Muscle of leg (tissue), 16 donors: ENCODE measurements at places on chromosomes 6 and 20. TPM values are rescaled to one million over a fixed set of nuclear protein-coding genes. Genes with fewer than 3 reads are reported as not detected.

Gene TPBG
- 11.4 TPM for total RNA-seq

Gene TP53TG5
- total RNA-seq, result not detected

Gene TCF21
- total RNA-seq, result under 0.01 TPM

Gene CENPQ
- 6.3 TPM for total RNA-seq

Gene TFEB
- total RNA-seq, result 6.9 TPM

Gene SLC35D3
- not detected for total RNA-seq

Gene BPI
- total RNA-seq, result 0.40 TPM

Gene MLN
- total RNA-seq, result not detected

Gene DEFB124
- total RNA-seq, result 0.62 TPM

Gene OR12D3
- total RNA-seq, result not detected

Gene SLC22A7
- total RNA-seq, result not detected

DNA sequence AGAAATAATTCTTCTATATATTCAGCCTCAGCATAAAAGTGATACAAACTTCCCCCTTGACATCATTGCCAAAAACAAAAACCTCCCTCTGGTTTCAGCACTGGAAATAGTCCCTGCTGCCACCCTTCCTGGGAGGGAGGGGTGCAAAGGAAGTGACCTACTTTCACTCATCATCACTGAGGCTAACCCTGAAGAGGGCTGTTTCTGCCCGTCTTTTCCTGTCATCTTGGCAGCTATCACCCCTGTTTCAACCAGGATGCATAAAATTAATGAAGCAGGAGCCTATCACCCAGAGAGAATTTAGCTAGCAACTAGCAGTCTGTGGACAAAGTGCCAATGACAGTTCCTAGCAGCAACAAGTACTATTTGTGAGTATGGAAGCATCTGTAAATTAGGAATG lies 397.8 kb downstream of the LAMA2 start:
- H3K4me3 ChIP-seq, result peak overlapping the region; percentile 11
- DNase-seq, result peak; percentile 55
- H3K4me1 ChIP-seq, result peaks cover 9% of the 10 kb centered on the region
- no peaks in the 10 kb centered on the region for H3K27me3 ChIP-seq

DNA sequence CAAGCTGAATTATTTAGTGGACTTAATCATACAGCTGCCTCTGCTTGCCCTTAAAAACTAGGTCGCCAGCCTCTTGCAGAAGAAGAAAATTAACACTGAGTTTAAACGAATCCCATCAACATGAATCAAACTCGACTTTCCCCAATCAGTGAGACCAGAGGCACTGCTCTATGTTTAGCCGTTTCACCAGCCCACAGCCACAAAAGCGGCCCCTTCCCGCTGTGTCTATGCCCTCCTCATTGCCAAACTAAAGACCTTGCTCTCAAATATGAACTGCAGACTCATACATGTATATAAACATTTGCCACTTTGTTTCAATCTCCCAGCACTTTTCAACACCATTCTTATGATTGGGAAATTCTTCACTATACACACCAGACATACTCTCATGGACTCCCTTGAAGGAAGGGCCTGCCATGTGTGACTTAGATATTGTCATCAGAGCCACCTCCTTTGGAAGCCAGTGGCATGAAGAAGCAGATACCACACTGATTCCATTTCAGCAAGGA lies 105.8 kb upstream of the ADGRF1 start:
- no peak overlapping the region for H3K27ac ChIP-seq
- no peak overlapping the region for H3K4me3 ChIP-seq
- H3K4me1 ChIP-seq, result peaks cover 10% of the 10 kb centered on the region
- H3K36me3 ChIP-seq, result no peaks in the 10 kb centered on the region

GRCh38 chr6:135527116-135527959 lies 29.8 kb upstream of the AHI1 start:
- peak overlapping the region; percentile 72 for H3K27ac ChIP-seq
- DNase-seq, result peak; percentile 86
- H3K4me1 ChIP-seq, result peaks cover 6% of the 10 kb centered on the region
- H3K4me3 ChIP-seq, result no peak overlapping the region
- H3K36me3 ChIP-seq, result no peaks in the 10 kb centered on the region
- no peaks in the 10 kb centered on the region for H3K27me3 ChIP-seq

GRCh38 chr6:113616701-113617274 lies 240.4 kb upstream of the MARCKS start:
- no peak for DNase-seq
- H3K27ac ChIP-seq, result no peak overlapping the region
- H3K36me3 ChIP-seq, result no peaks in the 10 kb centered on the region
- no peaks in the 10 kb centered on the region for H3K27me3 ChIP-seq
- no peak overlapping the region for H3K4me3 ChIP-seq

GRCh38 chr20:57872816-57873409 lies 163.1 kb upstream of the PMEPA1 start:
- H3K4me3 ChIP-seq, result no peak overlapping the region
- H3K36me3 ChIP-seq, result no peaks in the 10 kb centered on the region
- no peak overlapping the region for H3K27ac ChIP-seq
- peaks cover 3% of the 10 kb centered on the region for H3K4me1 ChIP-seq
- no peak for DNase-seq

GRCh38 chr6:37365791-37366190 lies 12.0 kb downstream of the RNF8 start:
- no peak overlapping the region for H3K27ac ChIP-seq
- DNase-seq, result peak; percentile 19
- H3K4me3 ChIP-seq, result no peak overlapping the region
- H3K36me3 ChIP-seq, result peaks cover 24% of the 10 kb centered on the region

DNA sequence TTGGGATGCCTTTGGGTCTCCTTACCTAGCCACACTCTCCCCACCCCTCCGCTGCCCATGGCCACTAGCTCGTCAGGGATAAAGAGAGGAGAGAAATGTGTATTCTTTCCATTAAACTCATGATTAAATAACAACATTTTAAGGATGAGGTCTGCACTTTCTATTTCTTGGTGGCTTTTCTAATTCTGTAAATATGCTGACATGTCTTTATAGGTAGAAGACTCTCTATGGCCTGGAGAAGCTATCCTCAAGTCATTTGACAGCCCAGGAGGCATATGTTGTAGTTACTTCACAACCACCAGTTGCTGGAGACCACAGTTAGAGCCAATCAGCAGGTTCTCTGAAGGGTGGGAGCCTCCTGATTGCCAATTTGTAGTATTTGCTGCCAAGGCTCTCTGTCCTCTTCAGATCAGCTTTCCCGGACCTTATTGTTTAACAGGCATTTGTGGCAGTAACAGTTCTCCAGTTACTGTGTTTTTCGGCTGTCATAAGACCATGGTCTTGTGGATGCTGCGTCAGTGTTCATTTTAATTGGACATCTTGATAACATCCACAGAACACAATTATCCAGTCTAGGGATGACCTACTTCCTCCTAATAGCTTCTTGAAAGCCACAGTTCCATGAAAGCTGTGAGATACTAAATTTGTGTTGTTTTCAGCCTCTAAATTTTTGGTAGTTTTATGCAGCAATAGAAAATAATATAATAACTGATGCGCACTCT lies 205.0 kb upstream of the KCNQ5 start:
- peaks cover 3% of the 10 kb centered on the region for H3K27me3 ChIP-seq
- no peak for DNase-seq
- H3K36me3 ChIP-seq, result no peaks in the 10 kb centered on the region
- no peak overlapping the region for H3K27ac ChIP-seq

DNA sequence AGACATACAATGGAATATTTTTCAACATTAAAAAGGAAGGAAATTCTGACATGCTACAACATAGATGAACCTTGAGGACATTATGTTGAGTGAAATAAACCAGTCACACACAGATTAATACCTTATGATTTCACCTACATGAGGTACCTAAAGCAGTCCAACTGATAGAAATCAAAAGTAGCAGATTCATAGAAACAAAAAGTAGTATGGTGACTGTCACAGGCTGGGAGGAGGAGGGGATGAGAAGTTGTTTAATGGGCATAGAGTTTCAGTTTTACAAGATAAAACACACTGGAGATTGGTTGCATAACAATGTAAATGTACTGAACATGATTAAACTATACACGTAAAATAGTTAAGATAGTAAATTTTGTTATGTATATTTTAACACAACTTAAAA lies 48.5 kb upstream of the OLIG3 start:
- H3K36me3 ChIP-seq, result no peaks in the 10 kb centered on the region
- H3K4me3 ChIP-seq, result no peak overlapping the region
- no peak overlapping the region for H3K27ac ChIP-seq

- no peak overlapping the region for H3K4me3 ChIP-seq
- H3K36me3 ChIP-seq, result no peaks in the 10 kb centered on the region
- H3K4me1 ChIP-seq, result no peaks in the 10 kb centered on the region
- no peak overlapping the region for H3K27ac ChIP-seq
- no peaks in the 10 kb centered on the region for H3K27me3 ChIP-seq
Measured at GRCh38 chr6:66230591-66230990, 523.6 kb upstream of the EYS start.

GRCh38 chr20:17421493-17421892 lies 109.7 kb downstream of the BFSP1 start:
- no peak overlapping the region for H3K27ac ChIP-seq
- DNase-seq, result no peak
- no peaks in the 10 kb centered on the region for H3K36me3 ChIP-seq
- peaks cover 3% of the 10 kb centered on the region for H3K27me3 ChIP-seq
- no peak overlapping the region for H3K4me3 ChIP-seq
- H3K4me1 ChIP-seq, result no peaks in the 10 kb centered on the region

- H3K27me3 ChIP-seq, result no peaks in the 10 kb centered on the region
- no peaks in the 10 kb centered on the region for H3K36me3 ChIP-seq
- no peak overlapping the region for H3K4me3 ChIP-seq
Measured at GRCh38 chr6:16901782-16902181, 140.5 kb upstream of the ATXN1 start.

- H3K27me3 ChIP-seq, result no peaks in the 10 kb centered on the region
- H3K4me3 ChIP-seq, result no peak overlapping the region
- peaks cover 5% of the 10 kb centered on the region for H3K36me3 ChIP-seq
- DNase-seq, result no peak
Measured at GRCh38 chr6:87572883-87573282, 16.9 kb downstream of the RARS2 start.

DNA sequence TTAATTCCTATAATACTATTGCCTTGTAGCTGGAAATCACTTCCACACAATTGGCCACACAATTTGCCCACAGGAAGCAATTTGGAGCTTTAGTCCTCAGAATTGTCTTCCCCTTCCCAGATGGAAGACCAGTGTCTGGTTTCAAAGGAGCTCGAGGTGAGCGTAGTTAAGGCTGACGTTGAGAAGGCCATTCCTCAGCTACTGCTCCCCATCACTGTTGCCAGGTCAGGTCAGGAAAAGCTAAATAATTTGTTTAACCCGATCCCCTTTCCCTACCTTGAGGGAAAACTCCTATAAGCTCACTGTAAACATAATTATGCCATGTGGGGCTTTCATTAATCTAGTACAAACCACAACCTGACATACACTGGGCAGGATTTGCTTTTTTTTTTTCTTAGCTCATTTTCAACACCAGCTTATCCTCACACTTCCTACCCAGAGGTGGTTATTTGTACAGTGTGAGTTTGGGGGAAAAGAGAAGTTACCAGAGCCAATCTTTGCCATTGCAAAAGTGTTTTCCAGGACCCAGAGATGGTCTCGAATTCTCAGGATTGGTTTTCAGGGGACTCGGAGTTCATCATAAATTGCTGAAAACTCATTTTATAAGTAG lies 242.7 kb downstream of the CLIC5 start:
- H3K27me3 ChIP-seq, result no peaks in the 10 kb centered on the region
- H3K36me3 ChIP-seq, result no peaks in the 10 kb centered on the region
- H3K4me3 ChIP-seq, result no peak overlapping the region
- no peaks in the 10 kb centered on the region for H3K4me1 ChIP-seq
- no peak overlapping the region for H3K27ac ChIP-seq

GRCh38 chr6:97123652-97124051 lies 159.4 kb downstream of the MMS22L start:
- no peaks in the 10 kb centered on the region for H3K27me3 ChIP-seq
- no peaks in the 10 kb centered on the region for H3K4me1 ChIP-seq
- H3K27ac ChIP-seq, result no peak overlapping the region
- no peak overlapping the region for H3K4me3 ChIP-seq

DNA sequence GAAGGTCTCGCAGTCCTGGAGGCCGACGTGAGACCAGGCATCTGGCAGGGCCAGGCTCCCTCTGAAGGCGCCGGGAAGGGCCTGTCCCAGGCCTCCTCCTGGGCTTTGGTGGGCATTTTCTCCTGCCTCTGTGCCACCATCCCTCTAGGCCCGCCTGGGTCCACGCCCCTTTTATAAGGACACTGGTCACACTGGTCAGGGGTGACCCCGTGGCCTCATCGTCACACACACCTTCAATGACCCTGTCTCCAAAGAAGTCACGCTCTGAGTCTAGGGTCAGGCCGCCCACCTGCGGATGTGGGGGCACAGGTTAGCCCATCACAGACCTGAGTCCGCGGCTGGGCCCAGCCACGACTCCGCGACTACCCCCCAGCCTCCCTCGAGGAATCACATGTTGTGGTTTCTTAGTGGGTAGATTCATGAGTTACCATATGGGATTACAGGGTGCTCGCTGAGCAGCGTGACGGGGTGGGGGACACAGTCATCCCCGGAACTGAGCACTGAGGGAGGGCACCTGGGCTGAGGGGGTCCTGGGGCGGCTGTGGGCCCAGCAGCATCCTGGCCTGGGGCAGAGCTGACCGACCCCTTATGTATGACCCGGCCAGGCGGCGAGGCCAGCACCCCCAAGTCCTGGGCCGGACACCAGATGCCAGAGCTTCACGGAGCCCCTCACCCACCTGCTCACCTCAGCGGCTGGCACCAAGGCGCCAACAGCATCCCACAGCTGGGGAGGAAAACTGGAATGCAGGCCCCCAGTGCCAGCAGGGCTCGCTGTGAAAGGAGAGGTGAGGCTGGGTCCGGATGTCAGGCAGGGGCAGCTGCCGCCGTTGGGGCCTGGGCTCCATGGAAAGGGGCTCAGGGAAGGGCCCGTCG lies 115.9 kb downstream of the DLL1 start:
- H3K4me3 ChIP-seq, result no peak overlapping the region
- H3K4me1 ChIP-seq, result peaks cover 57% of the 10 kb centered on the region
- no peak for DNase-seq

DNA sequence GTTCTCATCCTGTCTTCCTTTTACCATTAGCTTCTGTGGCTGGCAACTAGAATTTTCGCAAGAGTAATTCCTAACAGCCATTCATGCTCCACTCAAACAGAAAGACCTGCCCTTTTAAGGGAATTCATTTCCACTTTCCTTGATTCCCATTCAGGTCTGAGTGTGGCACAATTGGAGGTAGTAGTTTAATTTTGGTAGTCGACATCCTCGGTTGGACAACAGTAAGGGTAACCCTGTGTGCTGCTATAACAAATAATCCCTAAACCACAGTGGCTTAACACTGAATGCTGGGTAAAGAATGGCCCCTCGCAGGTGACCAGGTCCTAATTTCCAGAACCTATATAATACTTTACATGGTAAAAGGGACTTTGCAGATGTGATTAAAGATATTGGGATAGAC lies 142.9 kb downstream of the BMP7 start:
- H3K27me3 ChIP-seq, result peaks cover 10% of the 10 kb centered on the region
- H3K27ac ChIP-seq, result no peak overlapping the region
- DNase-seq, result no peak
- H3K4me1 ChIP-seq, result no peaks in the 10 kb centered on the region

- peaks cover 16% of the 10 kb centered on the region for H3K4me1 ChIP-seq
- no peaks in the 10 kb centered on the region for H3K27me3 ChIP-seq
- no peak overlapping the region for H3K4me3 ChIP-seq
- DNase-seq, result peak; percentile 52
- H3K36me3 ChIP-seq, result no peaks in the 10 kb centered on the region
Measured at GRCh38 chr6:150496629-150497028, 103.1 kb upstream of the PLEKHG1 start.

- no peaks in the 10 kb centered on the region for H3K36me3 ChIP-seq
- no peak overlapping the region for H3K27ac ChIP-seq
- H3K4me1 ChIP-seq, result no peaks in the 10 kb centered on the region
- no peak overlapping the region for H3K4me3 ChIP-seq
Measured at GRCh38 chr6:118511930-118512715, 36.0 kb upstream of the PLN start.
